SK-MEL-5 (cell line): ENCODE measurements at places on chromosomes 4 and X. TPM values are rescaled to one million over a fixed set of nuclear protein-coding genes. Genes with fewer than 3 reads are reported as not detected.

Gene CENPVL2
- 0.32 TPM in 1 of 2 replicates, not detected in the other for total RNA-seq

Gene NR3C2
- 0.32 and 0.67 TPM in 2 replicates for total RNA-seq

Gene ITM2A
- total RNA-seq: 48.8 and 51.7 TPM in 2 replicates

GRCh38 chrX:1380672-1381233 lies 11.2 kb downstream of the SLC25A6 start:
- no peak for DNase-seq

DNA sequence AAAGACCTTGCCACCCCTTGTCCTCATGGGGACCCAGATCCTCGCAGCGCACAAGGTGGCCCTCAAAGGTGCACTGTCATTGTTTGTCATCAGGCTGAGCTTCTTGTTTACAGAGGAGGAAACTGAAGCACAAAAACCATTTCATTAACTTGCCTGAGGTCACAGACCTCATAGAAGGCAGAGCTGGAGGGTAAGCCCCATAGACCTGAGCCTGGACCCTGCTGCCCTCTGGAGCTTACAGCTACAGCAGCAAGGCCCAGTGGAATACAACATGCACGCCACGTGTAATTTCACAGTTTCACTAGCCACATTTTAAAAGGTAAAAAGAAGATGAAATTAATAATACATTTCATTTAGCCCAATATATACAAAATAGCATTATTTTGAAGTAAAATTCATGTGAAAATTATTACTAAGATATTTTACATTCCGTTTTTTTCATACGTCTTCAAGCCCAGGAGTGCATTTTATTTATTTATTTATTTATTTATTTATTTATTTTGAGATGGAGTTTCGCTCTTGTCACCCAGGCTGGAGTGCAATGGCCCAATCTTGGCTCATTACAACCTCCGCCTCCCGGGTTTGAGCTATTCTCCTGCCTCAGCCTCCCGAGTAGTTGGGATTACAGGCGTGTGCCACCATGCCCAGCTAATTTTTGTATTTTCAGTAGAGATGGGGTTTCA lies 8.8 kb downstream of the JAKMIP1 start:
- DNase-seq: no peak

- DNase-seq: no peak
These were observed 369.6 kb downstream of the PCDH7 start for GRCh38 chr4:31089815-31090214.

- DNase-seq: no peak
These were observed 347.7 kb downstream of the HS3ST1 start for GRCh38 chr4:11081006-11081405.
